AG09319 (cell line): ENCODE measurements at places on chromosomes 11 and 22.

DNA sequence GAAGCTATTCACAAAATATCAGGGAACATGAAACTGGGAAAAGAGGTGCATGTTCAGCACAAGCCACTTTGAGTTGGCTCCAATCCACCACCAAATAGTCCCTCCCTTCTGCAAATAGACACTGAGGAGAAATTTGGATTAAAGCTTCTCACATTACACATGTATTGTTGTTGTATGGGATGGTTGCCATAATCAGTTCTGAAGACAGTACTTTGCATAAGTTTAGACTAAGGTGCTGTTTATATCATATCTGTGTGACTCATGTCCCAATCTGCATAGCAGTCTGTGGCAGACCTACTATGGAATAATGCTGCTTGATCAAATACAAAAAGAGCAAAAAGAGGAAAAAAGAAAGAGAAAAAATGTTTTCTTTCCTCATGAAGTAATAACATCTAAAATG lies 376.7 kb upstream of the DDI1 start:
- DNase-seq, result no peak

GRCh38 chr22:49922484-49922883 lies 4.0 kb downstream of the CRELD2 start:
- no peak for DNase-seq

GRCh38 chr11:119085437-119085847 lies 761 bp downstream of the HMBS start:
- no peak for DNase-seq

DNA sequence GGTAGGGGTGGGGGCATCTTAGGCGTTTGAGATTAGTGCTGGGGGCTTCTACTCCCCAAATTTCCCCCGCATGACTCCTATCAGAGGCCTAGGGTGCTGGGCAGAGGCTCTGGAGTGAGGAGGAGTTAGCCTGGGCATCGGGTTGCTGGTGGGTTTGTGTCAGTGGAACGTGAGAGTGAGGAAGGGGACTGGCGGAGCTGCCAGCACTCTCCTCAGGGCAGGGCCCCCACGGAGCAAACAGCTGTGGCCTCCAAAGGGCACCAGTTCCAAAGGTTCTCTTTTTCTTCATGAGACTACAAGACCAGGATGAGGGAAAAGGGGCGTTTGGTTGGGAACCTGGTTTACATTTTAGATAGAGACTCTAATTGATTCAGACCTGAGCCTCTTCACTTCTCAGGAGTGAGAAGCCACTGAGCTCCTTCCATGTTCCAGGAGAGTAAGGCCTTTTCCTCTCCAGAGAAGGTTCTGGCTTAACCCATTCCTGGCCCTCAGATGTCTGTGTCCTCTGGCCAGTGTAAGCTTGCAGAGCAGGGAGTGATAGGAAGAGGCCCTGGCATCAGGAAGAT lies 35.6 kb upstream of the CDON start:
- DNase-seq, result no peak

GRCh38 chr11:83364500-83365045 lies 78.4 kb upstream of the CCDC90B start:
- no peak for DNase-seq

- no peak for DNase-seq
Observed at GRCh38 chr11:36703055-36703404, 105.0 kb upstream of the RAG2 start.

DNA sequence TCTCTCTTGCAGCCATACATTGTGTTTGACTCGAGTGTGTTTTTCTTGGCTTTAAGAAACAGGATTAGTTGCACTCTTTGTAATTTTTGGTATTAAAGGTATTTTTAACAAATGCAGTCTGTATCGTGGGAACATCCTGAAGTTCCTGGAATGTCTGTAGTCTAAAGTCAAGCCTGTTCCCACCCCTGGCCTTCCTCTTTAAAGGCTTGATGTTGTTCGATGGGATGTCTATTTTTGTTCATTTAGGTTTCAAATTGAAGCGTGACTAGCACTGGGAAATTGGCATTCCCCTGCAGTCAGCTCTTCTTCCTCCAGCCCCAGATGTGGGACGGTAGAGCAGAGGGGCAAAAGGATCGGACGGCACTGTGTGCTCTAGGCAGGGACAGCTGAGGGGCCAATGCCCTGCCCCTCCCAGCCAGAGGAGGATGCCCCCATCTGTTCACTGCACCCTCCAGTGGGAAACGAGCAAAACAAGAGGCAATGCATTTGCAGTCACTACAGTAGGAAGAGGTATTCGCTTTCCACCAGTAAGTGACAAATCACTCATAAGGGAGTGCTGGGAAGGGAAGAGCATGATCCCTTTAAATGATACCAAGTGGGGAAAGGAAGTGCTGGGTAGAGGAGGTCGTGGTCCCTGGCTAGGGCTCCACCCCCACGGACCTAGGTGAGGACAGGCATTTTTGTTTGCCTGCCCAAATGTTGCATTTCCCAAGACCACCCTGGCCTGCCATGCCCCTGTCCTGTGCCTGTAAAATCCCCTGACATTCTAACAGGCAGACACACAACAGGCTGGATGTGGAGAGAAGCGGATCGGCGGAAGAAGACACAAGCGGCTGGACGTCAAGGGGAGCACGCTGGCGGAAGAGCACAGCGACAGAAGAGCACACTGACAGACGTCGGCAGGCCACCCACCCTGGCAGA lies 47.4 kb upstream of the SEPTIN5 start:
- DNase-seq, result peak; percentile 5
